Naive thymus-derived CD4-positive, alpha-beta T cell (primary cell): ENCODE measurements at places on chromosomes 3 and 15. TPM values are rescaled to one million over a fixed set of nuclear protein-coding genes. Genes with fewer than 3 reads are reported as not detected.

GRCh38 chr3:150411546-150411945 is 3.4 kb downstream of the TSC22D2 start:
- H3K4me3 ChIP-seq = peak overlapping the region; percentile 96
- H3K36me3 ChIP-seq = peaks cover 20% of the 10 kb centered on the region
- H3K27me3 ChIP-seq = no peaks in the 10 kb centered on the region
- peak overlapping the region; percentile 98 for H3K27ac ChIP-seq
- H3K4me1 ChIP-seq = peaks cover 22% of the 10 kb centered on the region

GRCh38 chr15:98604983-98605382 is 43.4 kb upstream of the IGF1R start:
- no peaks in the 10 kb centered on the region for H3K36me3 ChIP-seq
- no peak for DNase-seq
- H3K27me3 ChIP-seq = no peaks in the 10 kb centered on the region
- peaks cover 8% of the 10 kb centered on the region for H3K4me1 ChIP-seq

GRCh38 chr3:152331018-152331541 is 62.4 kb downstream of the MBNL1 start:
- peak overlapping the region; percentile 30 for H3K27ac ChIP-seq
- no peaks in the 10 kb centered on the region for H3K36me3 ChIP-seq
- no peak overlapping the region for H3K4me3 ChIP-seq
- DNase-seq = no peak
- H3K27me3 ChIP-seq = no peaks in the 10 kb centered on the region
- H3K4me1 ChIP-seq = peaks cover 50% of the 10 kb centered on the region

GRCh38 chr15:50815958-50816590 is 50.6 kb upstream of the SPPL2A start:
- peaks cover 3% of the 10 kb centered on the region for H3K27me3 ChIP-seq
- H3K27ac ChIP-seq = no peak overlapping the region
- H3K4me3 ChIP-seq = no peak overlapping the region
- no peaks in the 10 kb centered on the region for H3K36me3 ChIP-seq
- no peak for DNase-seq

- H3K36me3 ChIP-seq = no peaks in the 10 kb centered on the region
- H3K27me3 ChIP-seq = no peaks in the 10 kb centered on the region
- H3K4me1 ChIP-seq = no peaks in the 10 kb centered on the region
- no peak overlapping the region for H3K4me3 ChIP-seq
- H3K27ac ChIP-seq = no peak overlapping the region
Observed at GRCh38 chr3:13504161-13504831, 24.2 kb downstream of the HDAC11 start.

Gene CFAP91
- not detected for total RNA-seq

DNA sequence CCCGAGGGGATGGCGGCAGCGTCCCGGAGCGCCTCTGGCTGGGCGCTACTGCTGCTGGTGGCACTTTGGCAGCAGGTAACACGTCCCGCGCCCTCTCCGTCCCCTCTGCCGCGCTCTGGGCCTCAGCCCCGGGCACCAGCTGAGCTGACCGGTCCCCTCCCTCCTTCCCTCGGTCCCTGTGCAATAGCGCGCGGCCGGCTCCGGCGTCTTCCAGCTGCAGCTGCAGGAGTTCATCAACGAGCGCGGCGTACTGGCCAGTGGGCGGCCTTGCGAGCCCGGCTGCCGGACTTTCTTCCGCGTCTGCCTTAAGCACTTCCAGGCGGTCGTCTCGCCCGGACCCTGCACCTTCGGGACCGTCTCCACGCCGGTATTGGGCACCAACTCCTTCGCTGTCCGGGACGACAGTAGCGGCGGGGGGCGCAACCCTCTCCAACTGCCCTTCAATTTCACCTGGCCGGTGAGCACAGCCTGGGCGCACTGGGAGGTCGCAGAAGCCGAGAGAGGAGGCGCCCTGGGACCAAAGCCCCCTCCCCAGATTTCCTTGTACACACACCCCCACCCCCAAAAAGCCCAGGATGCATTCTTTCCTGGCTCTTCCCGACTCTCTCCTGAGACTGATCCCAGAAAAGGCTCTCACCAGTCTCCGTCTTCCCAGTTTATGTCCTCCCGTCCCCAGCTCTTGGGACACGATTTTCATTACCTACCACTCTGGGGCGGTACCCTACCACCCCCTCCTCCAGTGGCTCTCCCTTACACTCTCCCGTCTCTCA is 705 bp downstream of the DLL4 start:
- no peak overlapping the region for H3K27ac ChIP-seq
- H3K36me3 ChIP-seq = no peaks in the 10 kb centered on the region
- DNase-seq = no peak
- peaks cover 54% of the 10 kb centered on the region for H3K4me1 ChIP-seq

DNA sequence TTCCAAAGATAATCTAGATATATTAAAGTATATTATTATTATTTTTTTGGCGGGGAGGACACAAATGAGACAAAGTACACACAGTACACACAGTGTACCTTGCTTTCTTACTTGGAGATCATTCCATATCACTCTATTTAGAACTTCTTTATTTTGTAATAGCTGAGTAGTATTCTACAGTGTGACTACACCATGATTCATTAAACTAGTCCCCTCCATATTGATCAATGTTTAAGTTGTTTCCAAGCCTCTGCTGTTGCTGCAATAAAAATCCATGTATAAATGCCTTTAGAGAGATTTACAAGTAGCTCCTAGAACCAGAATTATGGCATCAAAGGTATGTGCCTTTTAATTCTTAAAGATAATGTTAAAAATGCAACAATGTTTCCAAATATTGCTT is 38.8 kb downstream of the PYGO1 start:
- H3K27me3 ChIP-seq = no peaks in the 10 kb centered on the region
- DNase-seq = no peak
- H3K27ac ChIP-seq = no peak overlapping the region
- no peaks in the 10 kb centered on the region for H3K4me1 ChIP-seq
- no peak overlapping the region for H3K4me3 ChIP-seq
- no peaks in the 10 kb centered on the region for H3K36me3 ChIP-seq

GRCh38 chr3:136516095-136516494 is 236.1 kb downstream of the STAG1 start:
- no peak overlapping the region for H3K27ac ChIP-seq
- H3K27me3 ChIP-seq = no peaks in the 10 kb centered on the region
- H3K36me3 ChIP-seq = no peaks in the 10 kb centered on the region
- DNase-seq = no peak

Gene CHRM5
- total RNA-seq = not detected

DNA sequence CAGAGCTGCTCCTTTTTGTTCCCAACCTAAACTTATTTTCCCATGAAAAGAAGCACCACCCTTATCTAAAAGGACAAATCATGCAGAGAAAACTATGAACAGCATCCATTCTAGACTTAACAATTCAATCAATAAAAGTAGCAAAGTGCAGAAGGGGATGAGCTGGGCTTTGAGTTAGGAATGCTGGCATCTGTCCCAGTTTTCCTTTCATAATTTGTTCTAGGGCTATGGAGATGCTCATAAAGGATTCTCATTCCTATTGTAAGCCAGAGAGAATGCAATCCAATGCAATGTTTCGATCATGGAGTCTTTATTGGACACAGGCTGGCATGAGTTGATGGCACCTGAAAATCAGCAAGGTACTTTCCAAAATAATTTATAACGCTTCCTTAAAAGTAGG is 330.6 kb downstream of the VPS13C start:
- H3K4me3 ChIP-seq = no peak overlapping the region
- no peaks in the 10 kb centered on the region for H3K4me1 ChIP-seq
- no peak overlapping the region for H3K27ac ChIP-seq
- DNase-seq = no peak
- H3K27me3 ChIP-seq = no peaks in the 10 kb centered on the region

- H3K4me1 ChIP-seq = no peaks in the 10 kb centered on the region
- H3K4me3 ChIP-seq = no peak overlapping the region
Observed at GRCh38 chr15:68484696-68485400, 52.9 kb upstream of the ITGA11 start.

DNA sequence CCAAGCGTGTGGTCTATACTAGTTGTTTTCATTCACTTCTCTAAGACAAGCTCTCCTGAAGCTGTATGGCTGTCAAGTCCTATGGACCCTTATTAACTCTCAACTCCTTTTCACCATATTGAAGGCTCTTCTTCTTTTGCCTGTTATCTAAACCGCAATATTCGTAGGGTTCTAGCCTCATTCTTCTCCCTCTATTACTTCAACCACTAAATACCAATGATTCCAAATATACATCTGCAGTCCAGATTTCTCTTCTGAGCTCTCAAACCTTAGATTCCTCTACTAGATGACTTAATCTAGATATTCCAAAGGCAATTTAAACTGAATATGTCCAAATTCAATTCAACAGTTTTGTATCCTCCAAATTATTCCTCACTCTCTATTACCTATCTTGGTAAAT is 24.6 kb downstream of the AQR start:
- H3K36me3 ChIP-seq = peaks cover 14% of the 10 kb centered on the region
- no peak overlapping the region for H3K27ac ChIP-seq
- no peaks in the 10 kb centered on the region for H3K27me3 ChIP-seq
- no peaks in the 10 kb centered on the region for H3K4me1 ChIP-seq

Gene SLC7A14
- total RNA-seq = not detected

Gene MKRN3
- total RNA-seq = 10.6 TPM

GRCh38 chr15:69484837-69485236 is 32.2 kb downstream of the RPLP1 start:
- no peak overlapping the region for H3K4me3 ChIP-seq
- no peaks in the 10 kb centered on the region for H3K4me1 ChIP-seq
- H3K27me3 ChIP-seq = no peaks in the 10 kb centered on the region
- DNase-seq = no peak
- H3K27ac ChIP-seq = no peak overlapping the region

- H3K27me3 ChIP-seq = no peaks in the 10 kb centered on the region
- H3K4me1 ChIP-seq = peaks cover 6% of the 10 kb centered on the region
- DNase-seq = no peak
Observed at GRCh38 chr3:136819731-136820679, 1.1 kb downstream of the SLC35G2 start.

- no peak for DNase-seq
- H3K36me3 ChIP-seq = no peaks in the 10 kb centered on the region
- H3K4me1 ChIP-seq = no peaks in the 10 kb centered on the region
- no peak overlapping the region for H3K27ac ChIP-seq
Observed at GRCh38 chr3:19931767-19932188, 2.2 kb downstream of the EFHB start.

- no peak overlapping the region for H3K4me3 ChIP-seq
- H3K27ac ChIP-seq = no peak overlapping the region
- no peaks in the 10 kb centered on the region for H3K27me3 ChIP-seq
- H3K36me3 ChIP-seq = no peaks in the 10 kb centered on the region
Observed at GRCh38 chr3:10806006-10806405, 10.0 kb upstream of the SLC6A11 start.

Gene SPTSSB
- total RNA-seq = 0.34 TPM

DNA sequence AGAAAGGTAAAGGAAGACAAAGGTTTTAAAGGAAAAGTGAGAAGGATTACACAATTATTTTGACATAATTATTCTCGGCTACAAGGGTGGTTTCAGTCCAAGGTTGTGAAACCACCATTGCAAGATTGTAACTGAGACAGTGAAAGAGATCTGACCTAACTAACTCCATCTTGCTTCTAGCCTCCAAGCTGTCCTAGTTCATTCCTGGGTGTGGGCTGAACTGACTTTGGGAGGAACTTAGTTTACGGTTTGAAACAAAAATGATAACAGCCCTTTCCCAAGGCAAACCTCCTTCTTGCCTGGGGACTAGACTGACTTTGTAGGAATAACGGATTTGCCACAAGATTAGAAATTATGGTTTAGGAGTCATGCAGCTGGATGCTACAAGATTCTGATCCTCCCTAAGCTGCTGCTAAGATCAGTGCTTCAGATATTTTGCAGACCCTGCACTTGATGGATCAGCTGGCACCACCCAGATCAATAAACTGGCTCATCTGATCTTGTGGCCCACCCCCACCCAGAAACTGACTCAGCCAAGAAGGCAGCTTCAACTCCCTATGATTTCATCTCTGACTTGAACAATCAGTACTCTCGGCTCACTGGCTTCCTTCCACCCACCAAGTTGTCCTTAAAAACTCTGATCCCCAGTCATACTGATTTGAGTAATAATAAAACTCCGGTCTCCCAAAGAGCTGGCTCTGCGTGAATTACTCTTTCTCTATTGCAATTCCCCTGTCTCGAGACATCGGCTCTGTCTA is 57.7 kb upstream of the AADACL2 start:
- H3K4me1 ChIP-seq = no peaks in the 10 kb centered on the region
- H3K27me3 ChIP-seq = no peaks in the 10 kb centered on the region
- H3K36me3 ChIP-seq = no peaks in the 10 kb centered on the region
- DNase-seq = no peak
- H3K4me3 ChIP-seq = no peak overlapping the region
- H3K27ac ChIP-seq = no peak overlapping the region

Gene MUC13
- total RNA-seq = not detected
